ENCODE measurements at places on chromosomes 4 and X.
A peak's percentile ranks its signal among the peaks of the same experiment; 100 is the strongest.

- DNase-seq, result peak; percentile 62
These were observed at the start of gene STAG2 for GRCh38 chrX:123961268-123962005. Gene STAG2 (plus strand): TSS chrX:123961706. CDS start chrX:124022628, 60,922 bp downstream.

DNA sequence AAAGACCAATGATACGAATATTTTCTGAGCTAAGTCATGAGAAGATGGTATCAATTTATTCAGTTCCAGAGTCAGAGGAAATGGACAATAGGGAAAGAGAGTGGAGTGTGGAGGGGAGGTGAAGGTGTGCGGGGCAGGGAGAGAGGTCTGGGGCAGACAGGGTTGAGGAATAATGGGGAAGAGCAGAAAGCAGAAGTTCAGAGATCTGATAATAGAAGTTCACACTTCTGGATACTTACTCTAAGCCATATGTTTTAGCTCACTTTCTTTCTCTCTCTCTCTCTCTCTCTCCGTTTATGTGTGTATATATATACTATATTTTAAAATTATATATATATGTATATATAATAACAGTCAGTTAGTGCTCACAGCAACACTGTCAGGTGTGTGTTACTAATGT is 40.4 kb downstream of the FOXR2 start:
- no peak for DNase-seq

DNA sequence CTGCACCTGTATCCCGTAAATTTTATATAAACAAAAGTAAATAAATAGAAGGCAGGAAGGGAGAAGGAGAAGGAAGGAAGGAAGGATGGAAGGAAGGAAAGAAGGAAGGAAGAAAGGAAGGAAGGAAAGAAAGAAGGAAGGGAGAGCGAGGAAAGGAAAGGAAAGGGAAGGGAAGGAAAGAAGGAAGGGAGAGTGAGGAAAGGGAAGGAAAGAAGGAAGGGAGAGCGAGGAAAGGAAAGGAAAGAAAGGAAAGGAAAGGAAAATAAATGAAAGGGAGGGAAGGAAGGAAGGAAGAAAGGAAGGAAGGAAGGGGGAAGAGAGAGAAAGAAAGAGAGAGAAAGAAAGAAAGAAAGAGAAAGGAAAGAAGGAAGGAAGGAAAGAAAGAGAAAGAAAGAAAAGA is 43.0 kb upstream of the FRG1 start:
- no peak for DNase-seq

DNA sequence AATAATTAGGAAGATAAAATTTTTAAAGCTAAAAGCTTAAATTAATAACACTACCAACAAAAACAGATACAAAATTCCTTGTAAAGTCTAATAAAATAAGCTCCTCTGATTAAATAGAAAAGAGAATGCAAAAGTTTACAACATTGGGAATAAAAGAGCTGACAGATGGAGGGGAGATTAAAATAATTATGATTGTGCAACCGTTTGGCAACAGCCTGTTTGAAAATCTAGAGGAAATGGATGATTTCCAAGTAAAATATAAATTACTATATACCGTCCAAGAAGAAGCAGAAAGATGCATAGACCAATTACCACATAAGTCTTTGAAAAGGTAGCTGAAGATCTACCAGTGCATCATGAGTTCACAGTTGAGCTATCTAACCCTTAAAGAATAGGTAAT is 46.4 kb upstream of the VBP1 start:
- DNase-seq, result no peak

GRCh38 chr4:83552924-83553323 is 17.0 kb downstream of the GPAT3 start:
- no peak for DNase-seq

GRCh38 chr4:81722290-81722851 is 250.7 kb upstream of the RASGEF1B start:
- DNase-seq, result no peak

GRCh38 chrX:8418301-8418700 is 46.3 kb upstream of the VCX3B start:
- DNase-seq, result no peak

GRCh38 chrX:129823115-129823514 is 20.6 kb downstream of the ZDHHC9 start:
- DNase-seq, result peak; percentile 23

GRCh38 chr4:158020176-158020575 is 152.6 kb downstream of the GASK1B start:
- DNase-seq, result no peak

DNA sequence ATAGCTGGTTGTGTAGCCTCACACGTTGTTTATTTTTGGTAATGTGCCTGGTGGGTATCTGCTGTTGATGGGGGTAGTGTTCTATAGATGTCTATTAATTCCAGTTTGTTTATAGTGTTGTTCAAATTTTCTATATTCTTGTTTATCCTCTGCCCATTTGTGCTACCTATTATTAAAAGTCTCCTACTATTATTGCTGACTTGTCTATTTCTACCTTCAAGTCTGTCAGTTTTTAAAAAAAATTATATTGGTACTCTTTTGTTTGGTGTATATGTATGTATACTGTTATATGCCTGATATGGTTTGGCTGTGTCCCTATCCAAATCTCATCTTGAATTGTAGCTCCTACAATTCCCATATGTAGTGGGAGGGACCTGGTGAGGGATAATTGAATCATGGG is 578.6 kb downstream of the PCDH7 start:
- DNase-seq, result no peak

GRCh38 chrX:35040871-35041270 is 98.3 kb downstream of the FAM47B start:
- DNase-seq, result no peak

DNA sequence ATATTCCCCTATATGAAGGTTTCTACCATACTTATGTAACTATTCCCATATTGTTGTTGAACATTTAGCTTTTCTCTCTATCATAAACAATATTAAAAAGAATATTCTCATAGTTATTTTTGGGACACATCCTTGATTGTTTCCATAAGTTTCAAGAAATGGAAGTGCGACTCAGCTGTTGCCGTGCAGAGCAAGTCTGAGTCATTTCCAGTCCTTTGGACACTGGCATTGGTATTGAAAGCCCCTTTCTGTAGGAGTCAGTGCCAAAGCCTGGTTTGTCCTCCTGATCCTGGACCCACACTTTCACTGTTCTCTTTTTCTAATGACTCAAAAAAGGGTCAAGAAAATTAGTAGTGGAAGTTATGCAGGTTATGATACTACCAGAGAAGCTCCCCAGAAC is 108.3 kb upstream of the DIAPH2 start:
- DNase-seq, result no peak

DNA sequence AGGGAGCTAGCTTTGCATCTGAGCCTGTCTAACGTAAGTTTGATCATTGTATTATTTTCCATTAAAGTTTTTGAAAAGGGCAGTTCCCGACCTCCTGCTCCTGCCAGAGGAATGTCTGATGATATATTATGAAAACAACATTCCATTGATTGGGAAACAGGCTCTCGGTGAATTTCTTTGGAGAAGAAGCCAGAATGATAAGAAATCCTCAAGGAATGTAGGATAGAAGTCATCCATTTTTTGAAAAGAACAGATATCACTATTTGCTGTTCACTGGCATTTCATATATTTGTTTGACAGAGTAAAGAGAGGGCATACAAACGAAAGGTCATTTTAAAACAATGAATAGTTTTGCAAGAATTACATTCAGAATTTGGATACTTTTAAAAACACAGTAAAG is 781.0 kb upstream of the HTR2C start:
- DNase-seq, result no peak

GRCh38 chrX:129318375-129318774 is 204.9 kb downstream of the SMARCA1 start:
- DNase-seq, result no peak

DNA sequence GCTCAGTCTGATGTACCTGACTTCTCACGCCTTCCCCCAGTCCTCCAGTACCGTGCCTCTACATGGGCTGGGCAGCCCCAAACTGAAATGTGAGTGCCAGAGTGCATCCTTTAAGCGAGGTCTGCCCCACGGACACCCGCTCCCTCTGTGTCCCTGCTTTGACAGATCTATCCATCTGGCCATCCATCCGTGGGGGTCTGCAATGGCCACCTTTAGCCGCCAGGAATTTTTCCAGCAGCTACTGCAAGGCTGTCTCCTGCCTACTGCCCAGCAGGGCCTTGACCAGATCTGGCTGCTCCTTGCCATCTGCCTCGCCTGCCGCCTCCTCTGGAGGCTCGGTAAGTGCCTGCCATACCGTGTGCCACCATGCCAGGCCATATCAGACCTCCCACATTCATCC is 827 bp downstream of the PORCN start:
- no peak for DNase-seq

DNA sequence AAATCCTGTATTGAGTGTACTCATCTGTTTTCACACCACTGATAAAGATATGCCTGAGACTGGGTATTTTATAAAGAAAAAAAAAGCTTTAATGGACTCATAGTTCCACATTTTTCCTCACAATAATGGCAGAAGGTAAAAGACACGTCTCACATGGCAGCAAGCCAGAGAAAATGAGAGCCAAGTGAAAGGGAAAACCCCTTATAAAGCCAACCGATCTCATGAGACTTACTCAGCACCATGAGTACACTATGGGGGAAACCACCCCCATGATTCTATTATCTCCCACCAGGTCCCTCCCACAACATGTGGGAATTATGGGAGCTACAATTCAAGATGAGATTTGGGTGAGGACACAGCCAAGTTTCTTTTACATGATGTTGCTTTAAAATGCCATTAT is 171.9 kb downstream of the GALNTL6 start:
- no peak for DNase-seq

DNA sequence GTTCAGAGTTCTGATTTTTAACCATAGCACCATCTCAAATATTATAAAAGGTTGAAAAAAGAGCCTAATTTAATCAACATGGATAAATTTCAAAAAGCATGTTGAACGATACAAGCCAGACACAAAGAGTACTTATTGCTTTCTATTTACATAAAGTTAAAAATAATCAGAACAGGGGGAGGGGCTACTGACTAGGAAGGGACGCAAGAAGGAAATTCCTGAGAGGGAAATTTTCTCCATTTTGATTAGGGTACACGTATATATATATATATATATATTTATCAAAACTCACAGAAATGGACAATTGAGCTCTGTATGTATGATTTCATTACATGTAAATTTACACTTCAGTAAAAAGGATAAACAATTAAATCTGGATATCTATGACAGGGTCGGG is 482 bp upstream of the MBTPS2 start:
- no peak for DNase-seq

DNA sequence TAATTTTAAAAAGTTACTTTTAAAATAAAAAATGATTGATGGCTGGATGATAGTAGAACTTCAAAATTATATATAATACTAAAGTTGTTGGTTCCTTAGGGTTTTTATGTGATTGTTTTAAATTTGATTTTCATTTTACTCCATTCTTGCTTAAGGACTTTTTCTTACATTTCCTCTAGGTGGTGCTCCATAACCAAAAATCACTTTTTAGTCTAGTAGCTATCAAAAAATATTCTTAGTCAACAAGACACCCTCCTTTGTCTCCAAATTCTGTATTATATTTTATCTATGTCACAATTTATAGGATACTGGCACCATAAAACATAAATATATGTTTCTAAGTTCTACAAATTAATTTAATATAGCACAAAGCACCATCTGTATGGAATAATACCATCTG is 67.2 kb upstream of the BRWD3 start:
- DNase-seq, result no peak

DNA sequence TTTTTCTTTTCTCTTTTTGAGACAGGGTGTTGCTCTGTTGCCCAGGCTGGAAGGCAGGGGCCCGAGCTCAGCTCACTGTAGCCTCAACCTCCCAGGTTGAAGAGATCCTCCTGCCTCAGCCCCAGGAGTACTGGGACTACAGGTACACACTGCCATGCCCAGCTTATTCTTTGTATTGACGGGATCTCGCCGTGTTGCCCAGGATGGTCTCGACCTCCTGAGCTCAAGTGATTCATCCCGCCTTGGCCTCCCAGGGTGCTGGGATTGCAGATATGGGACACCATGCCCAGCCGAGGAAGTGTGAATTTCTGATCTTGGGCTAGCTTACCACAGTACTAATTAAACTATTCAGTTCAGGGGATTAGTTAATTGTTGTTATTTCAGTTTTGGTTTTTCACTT is 28.6 kb upstream of the FAM193A start:
- no peak for DNase-seq
